ENCODE measurements at places on chromosomes 2 and 18.

- DNase-seq: peak; percentile 14
Observed at GRCh38 chr2:165793779-165794535, at the start of gene GALNT3. GALNT3 (minus strand) TSS chr2:165794247; CDS start chr2:165770700, 23,547 bp downstream.

DNA sequence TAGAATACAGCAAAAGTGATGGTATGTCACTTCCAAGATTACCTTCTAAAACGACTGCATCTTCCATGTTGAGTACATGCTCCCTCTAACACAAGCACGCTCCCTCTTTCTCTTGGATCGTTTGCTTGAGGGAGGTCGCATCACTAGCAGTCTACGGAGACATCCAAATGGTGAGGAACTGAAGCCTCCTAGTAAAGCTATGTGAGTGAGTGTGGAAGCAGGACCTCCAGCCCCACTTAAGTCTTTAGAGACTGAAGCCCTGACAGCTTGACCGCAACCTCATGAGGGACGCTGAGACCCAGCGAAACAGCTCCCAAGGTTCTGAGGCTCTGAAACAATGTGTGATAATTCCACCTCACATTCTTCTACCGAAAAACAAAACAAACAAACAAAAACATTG lies 486.7 kb upstream of the GCFC2 start:
- no peak for DNase-seq

- peak; percentile 83 for DNase-seq
Observed at GRCh38 chr2:26330114-26330549, 15.8 kb upstream of the SELENOI start.

GRCh38 chr2:46563186-46563585 lies 83.8 kb downstream of the TMEM247 start:
- no peak for DNase-seq

- DNase-seq: no peak
Observed at GRCh38 chr18:23307567-23308295, 145.4 kb upstream of the RIOK3 start.

DNA sequence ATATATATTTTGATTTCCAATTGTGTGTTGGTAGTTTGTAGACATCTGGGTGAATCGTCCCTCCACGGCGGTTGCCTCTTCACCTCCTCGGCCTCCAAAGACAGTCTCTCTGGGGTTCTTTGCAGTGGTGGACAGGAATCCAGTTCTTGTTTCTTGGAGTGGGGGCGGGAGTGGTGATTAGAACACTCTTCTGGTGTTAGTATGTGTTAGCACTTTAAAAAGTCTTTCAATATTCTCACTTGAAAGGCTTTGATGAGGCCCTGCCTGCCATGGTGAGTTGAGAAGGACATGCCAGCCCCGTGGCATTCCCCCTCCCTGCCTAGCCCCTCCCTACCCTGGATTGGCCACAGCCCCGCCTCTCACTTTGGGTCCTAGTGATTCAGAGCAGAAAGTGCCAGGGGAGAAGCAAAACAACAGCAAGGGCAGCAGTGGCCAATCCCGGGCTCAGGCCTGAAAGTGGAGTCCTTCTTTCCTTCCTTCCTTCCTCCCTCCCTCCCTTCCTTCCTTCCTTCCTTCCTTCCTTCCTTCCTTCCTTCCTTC lies 316.8 kb upstream of the HS6ST1 start:
- DNase-seq: no peak

DNA sequence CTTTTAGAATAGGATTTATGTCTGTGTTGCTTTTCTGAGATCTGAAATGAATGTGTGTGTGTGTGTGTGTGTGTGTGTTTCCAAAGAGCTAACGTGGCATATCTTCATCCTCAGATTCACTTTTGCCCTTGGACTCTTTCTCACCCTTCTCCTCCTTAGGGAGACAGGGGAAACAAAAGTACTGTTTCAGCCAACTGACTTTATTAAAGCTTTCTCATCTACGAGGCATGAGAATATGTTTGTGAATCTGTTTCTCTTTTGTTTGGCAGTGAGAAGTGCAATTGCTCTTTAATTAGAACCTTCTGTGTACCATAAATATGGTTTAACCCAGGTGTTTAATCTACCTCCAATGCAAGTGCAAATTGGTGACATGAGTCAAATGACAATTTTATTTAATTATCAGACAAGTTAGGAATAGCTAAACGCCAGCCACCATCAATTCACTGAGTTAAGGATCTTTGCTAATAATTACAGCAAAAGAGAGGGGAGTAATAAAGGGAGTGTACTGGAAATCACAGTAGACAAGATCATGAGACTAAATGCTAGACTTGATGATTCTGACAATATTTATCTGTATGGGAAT lies 186.4 kb upstream of the COL3A1 start:
- DNase-seq: no peak

DNA sequence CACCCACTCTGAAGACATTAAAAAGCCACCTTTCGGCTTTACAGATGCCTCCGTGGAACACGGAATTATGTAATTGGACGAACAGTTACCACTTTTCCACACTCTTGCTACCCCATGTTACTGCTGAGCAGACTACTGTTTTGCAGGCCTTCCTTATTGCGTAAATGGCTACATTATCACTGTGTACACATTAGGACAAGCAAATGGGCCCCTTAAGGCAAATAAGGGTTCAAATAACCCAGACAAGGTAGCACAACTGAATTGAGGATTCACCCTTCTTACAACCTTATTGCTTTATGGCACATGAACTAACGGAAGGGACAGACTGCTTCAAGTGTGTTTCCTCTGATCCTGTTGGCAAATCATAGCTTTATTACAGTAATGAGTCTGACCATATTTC lies 832.2 kb upstream of the FANCL start:
- no peak for DNase-seq

GRCh38 chr2:154960802-154961583 lies 262.5 kb downstream of the KCNJ3 start:
- DNase-seq: no peak

- DNase-seq: no peak
Observed at GRCh38 chr2:203710226-203710625, 3.8 kb downstream of the CD28 start.

- no peak for DNase-seq
Observed at GRCh38 chr2:220168891-220169546, 541.6 kb downstream of the SLC4A3 start.

GRCh38 chr2:96396095-96396494 lies 60.5 kb downstream of the NCAPH start:
- DNase-seq: no peak

GRCh38 chr2:162964513-162964912 lies 125.9 kb upstream of the KCNH7 start:
- no peak for DNase-seq

- no peak for DNase-seq
Observed at GRCh38 chr2:146324951-146325350, 1519.9 kb upstream of the ACVR2A start.

DNA sequence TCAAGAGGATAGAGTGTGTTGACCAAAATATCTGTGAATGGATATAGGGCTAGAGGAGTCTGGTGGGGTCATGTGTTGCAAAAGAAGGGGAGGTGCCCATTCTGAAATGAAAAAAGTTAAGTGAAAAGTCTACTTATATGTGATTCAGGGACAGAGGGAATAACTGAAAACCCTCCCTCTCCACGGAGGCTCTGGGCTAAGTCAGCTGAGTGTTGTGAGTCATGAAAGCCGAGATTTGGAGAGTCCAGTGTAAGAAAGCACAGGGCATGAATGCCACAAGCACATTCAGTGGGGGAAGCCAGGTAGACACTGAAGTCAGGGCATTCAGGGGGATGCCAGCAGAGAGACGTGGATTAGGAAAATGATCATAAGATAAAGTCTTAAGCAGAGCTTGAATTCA lies 871.9 kb downstream of the TSN start:
- no peak for DNase-seq

DNA sequence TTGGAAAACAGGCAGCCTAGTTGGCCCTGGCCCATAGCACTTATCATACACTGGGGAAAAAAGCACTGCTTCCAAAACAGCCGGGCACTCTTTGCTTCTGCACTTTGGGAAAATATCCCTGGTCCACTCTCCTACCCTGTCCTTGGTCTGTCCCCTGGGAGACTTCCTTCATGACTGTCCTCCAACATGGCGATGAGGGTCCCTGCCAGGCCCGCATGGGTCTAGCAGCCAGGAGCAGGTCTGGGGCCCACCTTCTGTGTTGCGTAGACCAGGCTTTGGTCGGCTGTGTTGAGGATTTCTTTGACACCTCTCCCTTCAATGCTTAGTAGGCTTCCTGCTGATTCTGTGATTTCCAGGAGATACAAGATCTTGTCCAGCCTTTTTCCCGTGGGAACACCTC lies 12.2 kb downstream of the KCNF1 start:
- DNase-seq: no peak

DNA sequence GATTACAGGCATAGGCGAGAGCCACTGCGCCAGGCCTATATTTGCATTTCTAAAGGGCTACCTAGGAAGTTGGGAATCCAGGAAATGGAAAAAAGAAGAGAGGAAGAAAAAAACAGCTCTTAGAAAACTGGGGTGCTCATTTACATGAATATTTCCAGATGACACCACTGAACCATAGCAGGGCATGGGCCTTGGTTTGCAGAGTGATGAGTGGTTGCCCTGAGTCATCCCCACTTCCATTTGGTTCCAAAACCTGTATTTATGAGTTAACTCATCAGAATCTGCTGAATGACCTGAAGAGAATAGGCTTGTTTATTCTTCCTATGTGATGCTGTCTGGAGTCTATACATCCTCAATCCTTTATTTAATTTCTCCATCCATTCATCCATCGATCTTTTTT lies 36.2 kb downstream of the EHD3 start:
- DNase-seq: no peak

DNA sequence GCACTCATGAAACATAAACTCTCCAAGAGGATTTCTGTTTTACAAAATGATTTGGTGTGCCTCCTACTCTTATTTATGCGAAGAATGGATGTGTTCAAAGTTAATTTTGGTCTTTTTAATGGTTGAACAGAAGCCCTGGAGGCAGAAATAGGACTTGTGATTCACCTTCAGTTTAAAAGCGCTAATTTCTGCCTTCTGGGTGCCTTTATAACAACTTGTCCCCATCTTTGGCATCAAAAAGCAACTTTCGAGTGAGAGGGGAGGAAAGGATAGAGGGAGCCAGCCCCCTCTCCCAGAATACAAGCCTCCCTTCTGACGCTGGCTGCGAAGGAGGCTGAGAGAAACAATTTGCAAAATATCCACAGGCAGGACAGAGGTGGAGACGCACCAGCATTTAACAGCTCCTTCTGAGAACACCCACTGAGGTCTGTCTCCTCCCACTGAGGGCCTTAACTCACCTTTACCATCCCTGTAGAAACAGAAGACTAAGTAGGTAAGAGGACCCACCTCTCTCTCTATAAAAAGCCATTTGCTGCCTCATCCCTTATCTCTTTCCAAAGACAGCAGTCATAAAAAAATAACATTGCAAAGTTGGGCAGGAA lies 24.3 kb upstream of the BCL11A start:
- DNase-seq: no peak

All from stimulated activated CD4-positive, alpha-beta T cell treated with anti-CD3 and anti-CD28 coated beads, Interleukin-4, amount 100 ng/mL, for 24 hours (primary cell).